ENCODE measurements at places on chromosomes 3 and 15.
A peak's percentile ranks its signal among the peaks of the same experiment; 100 is the strongest.

DNA sequence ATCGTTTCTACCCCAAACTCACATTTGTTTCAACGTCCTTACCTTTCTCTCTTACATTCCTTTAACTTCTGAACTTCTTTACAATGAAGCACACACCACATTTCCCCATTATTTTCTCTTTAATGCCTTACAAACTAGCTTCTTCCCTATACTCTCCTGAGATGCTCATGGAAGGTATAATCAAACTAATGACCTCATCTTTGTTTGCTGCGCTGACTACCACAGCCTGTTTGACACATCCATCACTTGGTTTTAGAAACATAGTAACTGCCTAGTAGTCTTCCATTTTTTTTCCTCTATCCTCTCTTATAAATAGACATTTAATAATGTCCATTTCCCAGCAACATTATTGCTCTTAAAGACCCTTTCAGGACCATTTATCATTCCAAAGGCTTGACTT, 230.5 kb upstream of the LRTM1 start:
- no peak for DNase-seq

- no peak for DNase-seq
Measured at GRCh38 chr3:61518590-61518989, 42.8 kb upstream of the PTPRG start.

- no peak for DNase-seq
Measured at GRCh38 chr15:78977591-78978347, 32.9 kb upstream of the CTSH start.

- no peak for DNase-seq
Measured at GRCh38 chr15:34456658-34457057, 19.1 kb upstream of the GOLGA8A start.

- peak; percentile 3 for DNase-seq
Measured at GRCh38 chr15:55587321-55588069, 650 bp downstream of the PYGO1 start.

GRCh38 chr3:55673764-55674163, 186.7 kb upstream of the WNT5A start:
- no peak for DNase-seq

DNA sequence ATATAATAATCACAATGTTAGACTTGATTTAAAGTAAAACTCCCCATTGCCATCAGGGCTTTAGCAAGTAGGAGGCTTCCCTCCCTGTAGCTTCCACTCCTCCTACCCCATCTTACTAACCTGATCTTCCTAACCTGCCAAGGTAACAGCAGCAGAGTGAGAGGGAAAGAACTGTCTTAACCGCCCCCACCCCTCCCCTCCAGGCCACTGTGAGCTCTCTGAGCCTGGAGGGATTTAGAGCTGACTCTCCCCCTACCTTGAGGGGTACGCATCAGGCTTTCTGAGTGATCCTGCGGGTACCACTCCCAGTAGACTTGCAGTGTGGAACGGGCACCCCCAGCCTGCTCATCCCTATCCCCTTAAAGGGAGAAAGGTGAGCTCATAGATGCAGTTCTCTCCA, 11.4 kb upstream of the PRSS50 start:
- DNase-seq = no peak

Data from CD4-positive, alpha-beta T cell treated with Interleukin-17A for 4 hours (primary cell).